Activated naive CD4-positive, alpha-beta T cell treated with anti-CD3 and anti-CD28 coated beads, Interleukin-2, amount 10 ng/mL, durations not matched to agents 7 days and 5 days (primary cell): ENCODE measurements at places on chromosomes 2 and 18.

DNA sequence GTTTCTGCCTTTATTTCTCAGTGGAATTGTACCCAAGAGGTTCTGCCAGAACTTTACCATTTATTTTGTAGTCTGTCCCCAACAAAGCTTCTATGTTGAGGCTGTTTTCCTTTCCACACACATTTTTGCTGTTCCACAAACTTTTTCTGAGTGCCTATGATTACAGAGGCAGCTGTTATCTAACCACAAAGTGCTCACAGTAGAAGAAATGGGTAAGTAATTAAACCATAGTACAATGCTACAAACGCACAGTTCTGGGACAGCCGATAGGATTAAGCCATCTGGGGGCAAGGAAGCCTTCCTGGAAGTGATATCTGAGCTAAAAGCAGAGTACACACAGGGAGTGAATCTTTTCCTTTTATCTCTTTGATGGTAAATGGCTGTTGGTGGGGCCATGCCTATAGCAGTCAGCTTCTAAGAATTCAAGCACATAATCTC lies 3.9 kb upstream of the MGAT4A start:
- H3K27me3 ChIP-seq, result no peaks in the 10 kb centered on the region
- H3K36me3 ChIP-seq, result peaks cover 30% of the 10 kb centered on the region
- H3K4me3 ChIP-seq, result peak overlapping the region; percentile 61
- no peak for DNase-seq

GRCh38 chr2:8638327-8638726 lies 43.5 kb upstream of the ID2 start:
- no peaks in the 10 kb centered on the region for H3K4me1 ChIP-seq
- no peak overlapping the region for H3K27ac ChIP-seq
- H3K27me3 ChIP-seq, result peaks cover 34% of the 10 kb centered on the region
- no peaks in the 10 kb centered on the region for H3K36me3 ChIP-seq
- H3K4me3 ChIP-seq, result no peak overlapping the region
- no peak for DNase-seq

GRCh38 chr2:27170581-27171337 lies 22.0 kb downstream of the TCF23 start:
- no peaks in the 10 kb centered on the region for H3K36me3 ChIP-seq
- no peak overlapping the region for H3K4me3 ChIP-seq
- no peak overlapping the region for H3K27ac ChIP-seq
- peaks cover 35% of the 10 kb centered on the region for H3K27me3 ChIP-seq
- peaks cover 2% of the 10 kb centered on the region for H3K4me1 ChIP-seq

DNA sequence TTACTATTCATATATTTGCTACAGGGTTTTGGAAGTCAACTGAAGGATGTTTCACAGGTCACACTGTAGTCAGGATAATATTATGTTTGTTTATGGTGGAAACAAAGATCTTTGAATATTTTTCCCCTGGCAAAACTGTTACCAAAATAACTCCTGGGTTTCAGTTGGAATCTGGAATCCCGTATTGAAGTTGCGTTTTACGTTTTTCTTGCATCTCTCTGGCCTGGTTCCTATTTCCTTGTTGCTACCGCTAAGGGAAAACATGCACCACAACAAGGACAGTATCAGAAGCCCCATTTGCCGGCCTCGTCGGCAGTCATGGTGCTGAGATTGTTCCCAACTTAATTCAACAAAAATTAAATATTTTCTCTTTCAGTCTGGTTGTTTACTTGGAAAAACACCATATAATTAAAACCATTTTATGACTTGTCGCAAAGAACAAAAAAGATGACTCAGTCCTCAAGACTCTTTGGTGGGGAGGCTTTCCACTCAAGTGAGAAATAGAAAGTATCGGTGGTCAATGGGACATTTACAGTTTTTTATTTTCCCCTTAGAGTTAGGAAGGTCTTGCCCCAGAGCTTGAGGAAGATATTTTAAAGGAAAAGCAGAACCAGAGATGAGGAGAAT lies 42.3 kb downstream of the EN1 start:
- H3K27me3 ChIP-seq, result peaks cover 48% of the 10 kb centered on the region
- no peak for DNase-seq
- H3K4me3 ChIP-seq, result no peak overlapping the region
- H3K36me3 ChIP-seq, result no peaks in the 10 kb centered on the region

DNA sequence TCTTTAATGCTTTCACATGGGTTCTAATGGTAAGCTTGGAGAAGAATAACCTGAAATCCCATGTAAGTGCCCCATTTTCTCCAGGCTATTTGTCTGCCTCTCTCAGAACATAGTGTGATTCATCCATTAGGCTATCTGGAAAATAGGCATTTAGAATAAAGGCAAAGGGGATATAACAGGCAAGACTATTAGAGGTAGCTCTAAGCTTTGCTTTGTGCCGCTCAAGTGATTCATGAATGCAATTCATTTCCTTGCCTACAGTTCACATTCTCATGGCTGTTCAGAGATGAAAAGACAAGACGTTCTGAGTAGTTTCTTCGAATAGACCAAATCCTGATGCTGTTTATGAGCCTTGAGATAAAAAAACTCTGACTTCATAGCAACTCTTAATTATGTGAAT lies 101.7 kb downstream of the ANKRD44 start:
- no peak for DNase-seq
- peaks cover 48% of the 10 kb centered on the region for H3K36me3 ChIP-seq
- H3K27me3 ChIP-seq, result no peaks in the 10 kb centered on the region
- H3K4me1 ChIP-seq, result peaks cover 97% of the 10 kb centered on the region
- peak overlapping the region; percentile 97 for H3K27ac ChIP-seq
- peak overlapping the region; percentile 44 for H3K4me3 ChIP-seq

DNA sequence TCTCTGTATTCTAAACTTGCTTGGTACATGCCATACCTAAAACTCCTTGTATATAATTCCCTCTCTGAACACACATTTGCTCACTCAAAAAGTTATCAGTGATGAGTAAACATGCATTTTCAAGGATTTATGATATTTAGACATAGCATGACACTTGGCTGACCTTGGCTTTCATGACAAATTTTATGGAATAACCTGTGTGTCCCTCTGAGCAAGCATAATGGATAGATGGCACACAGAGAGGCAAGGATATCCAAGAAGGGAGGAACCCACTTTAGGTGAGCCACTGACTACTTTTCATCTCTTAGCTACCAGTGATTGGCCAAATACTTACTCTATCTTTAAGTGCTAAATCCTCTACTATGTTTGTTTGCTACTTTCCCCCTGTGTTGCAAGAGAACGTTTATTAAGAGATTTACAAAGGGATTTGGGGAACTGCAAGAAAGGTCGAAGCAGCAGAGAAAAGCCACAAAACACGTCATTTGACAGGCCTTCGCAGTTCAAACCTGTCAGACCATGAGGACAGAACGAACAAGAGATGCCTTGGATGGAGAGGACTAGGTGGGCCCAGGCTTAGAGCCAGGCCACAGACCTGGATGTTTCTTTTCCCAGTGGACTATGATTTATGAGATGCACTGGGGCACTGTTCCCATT lies 379.9 kb downstream of the NBAS start:
- DNase-seq, result no peak
- no peaks in the 10 kb centered on the region for H3K27me3 ChIP-seq
- peaks cover 31% of the 10 kb centered on the region for H3K4me1 ChIP-seq
- peaks cover 11% of the 10 kb centered on the region for H3K36me3 ChIP-seq

GRCh38 chr18:54774981-54775665 lies 53.2 kb upstream of the RAB27B start:
- peaks cover 5% of the 10 kb centered on the region for H3K27me3 ChIP-seq
- no peaks in the 10 kb centered on the region for H3K36me3 ChIP-seq
- no peak overlapping the region for H3K27ac ChIP-seq
- no peak overlapping the region for H3K4me3 ChIP-seq
- no peak for DNase-seq

DNA sequence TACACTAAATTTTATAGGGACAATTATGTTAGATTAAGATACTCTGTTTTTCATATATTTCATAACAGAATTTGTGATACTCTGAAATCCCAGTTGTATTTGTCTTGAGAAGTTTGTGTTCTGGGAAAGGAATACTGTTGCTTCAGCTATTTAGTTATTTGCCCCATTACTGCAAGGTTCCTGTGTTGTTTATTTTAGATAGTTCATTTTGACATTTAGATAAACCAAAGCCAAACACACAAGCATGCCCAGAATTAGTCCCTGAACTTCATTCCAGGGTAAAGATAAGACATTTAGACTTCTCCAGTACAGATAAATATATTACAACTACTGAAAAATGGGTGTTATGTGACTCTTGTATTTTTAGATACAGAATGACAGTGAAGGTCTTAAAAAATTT lies 74.7 kb downstream of the BMPR2 start:
- DNase-seq, result no peak
- H3K4me3 ChIP-seq, result no peak overlapping the region
- no peaks in the 10 kb centered on the region for H3K4me1 ChIP-seq
- no peak overlapping the region for H3K27ac ChIP-seq

DNA sequence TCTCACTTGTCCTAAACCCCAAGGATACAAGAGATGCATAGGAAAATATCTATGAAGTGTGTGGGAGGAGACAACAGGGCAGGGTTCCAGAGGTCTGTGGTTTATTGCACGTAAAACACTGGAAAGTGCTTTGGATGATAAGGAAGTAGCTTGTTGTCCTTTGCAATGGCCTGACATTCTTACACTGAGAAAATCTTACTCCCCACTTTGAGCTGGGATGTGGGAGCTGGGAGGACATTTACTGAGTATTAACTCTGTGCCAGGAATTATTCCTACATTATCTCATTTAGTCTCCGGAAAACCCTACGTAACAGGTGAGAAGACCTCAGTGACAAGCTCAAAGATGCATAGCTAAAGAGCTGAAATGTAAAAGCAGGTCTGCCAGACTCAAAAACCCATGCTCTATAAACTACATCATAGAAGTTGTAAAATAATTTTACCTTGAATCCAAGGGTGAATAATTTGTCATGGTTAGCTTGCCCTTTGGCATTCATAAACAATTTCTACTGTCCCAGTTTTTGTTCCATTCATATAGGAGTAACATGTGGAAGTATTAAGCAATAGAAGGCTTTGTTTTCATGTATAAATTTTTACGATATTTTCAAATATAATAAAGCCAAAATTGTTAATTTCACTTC lies 9.2 kb upstream of the GALNT3 start:
- peaks cover 4% of the 10 kb centered on the region for H3K27me3 ChIP-seq
- DNase-seq, result no peak
- no peaks in the 10 kb centered on the region for H3K36me3 ChIP-seq
- H3K4me1 ChIP-seq, result no peaks in the 10 kb centered on the region
- H3K4me3 ChIP-seq, result no peak overlapping the region

DNA sequence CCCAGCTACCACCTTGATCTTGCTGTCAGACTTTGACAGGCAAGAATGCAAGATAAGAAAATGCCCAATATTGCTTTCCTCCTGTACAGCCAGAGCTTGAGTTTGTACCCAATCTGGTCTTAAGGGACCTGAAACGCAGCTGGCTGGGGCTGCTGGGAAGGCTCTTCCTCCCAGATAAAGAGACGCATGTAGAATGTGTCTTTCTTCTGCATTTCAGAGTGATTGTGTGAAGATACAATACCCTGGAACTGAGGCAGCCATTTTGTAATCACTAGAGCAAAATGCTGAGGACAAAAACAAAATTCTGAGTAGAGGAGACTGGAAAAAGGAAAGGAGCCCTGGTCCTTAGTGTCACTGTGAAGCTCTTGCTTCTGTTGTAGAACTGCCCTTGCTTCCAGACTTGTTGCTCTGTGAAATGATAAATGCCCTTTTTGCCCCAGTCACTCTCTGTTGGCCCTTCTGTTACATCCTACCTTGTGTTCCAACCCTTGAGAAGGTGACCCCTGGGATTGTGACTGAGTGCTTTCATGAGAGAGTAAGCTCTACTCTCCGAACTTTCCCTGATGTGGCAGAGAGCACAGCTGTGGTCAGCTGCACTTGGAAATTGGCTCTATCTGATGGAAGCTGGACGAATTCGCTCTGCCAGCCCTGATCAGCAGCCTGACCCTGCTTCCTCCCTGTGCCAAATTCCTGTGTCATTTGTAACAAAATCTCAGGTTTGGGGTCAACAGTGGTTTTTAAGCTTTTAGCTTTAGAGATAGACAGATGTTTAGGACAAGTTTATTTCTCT lies 137.4 kb upstream of the RBMS1 start:
- no peaks in the 10 kb centered on the region for H3K4me1 ChIP-seq
- no peak for DNase-seq
- peaks cover 3% of the 10 kb centered on the region for H3K27me3 ChIP-seq

GRCh38 chr2:145321344-145321743 lies 801.4 kb upstream of the ZEB2 start:
- H3K27ac ChIP-seq, result no peak overlapping the region
- peaks cover 3% of the 10 kb centered on the region for H3K27me3 ChIP-seq
- no peak for DNase-seq
- peaks cover 19% of the 10 kb centered on the region for H3K4me1 ChIP-seq

GRCh38 chr2:154952346-154952980 lies 254.0 kb downstream of the KCNJ3 start:
- H3K27ac ChIP-seq, result no peak overlapping the region
- H3K4me3 ChIP-seq, result no peak overlapping the region
- H3K36me3 ChIP-seq, result no peaks in the 10 kb centered on the region
- H3K27me3 ChIP-seq, result no peaks in the 10 kb centered on the region
- H3K4me1 ChIP-seq, result no peaks in the 10 kb centered on the region
- DNase-seq, result no peak

DNA sequence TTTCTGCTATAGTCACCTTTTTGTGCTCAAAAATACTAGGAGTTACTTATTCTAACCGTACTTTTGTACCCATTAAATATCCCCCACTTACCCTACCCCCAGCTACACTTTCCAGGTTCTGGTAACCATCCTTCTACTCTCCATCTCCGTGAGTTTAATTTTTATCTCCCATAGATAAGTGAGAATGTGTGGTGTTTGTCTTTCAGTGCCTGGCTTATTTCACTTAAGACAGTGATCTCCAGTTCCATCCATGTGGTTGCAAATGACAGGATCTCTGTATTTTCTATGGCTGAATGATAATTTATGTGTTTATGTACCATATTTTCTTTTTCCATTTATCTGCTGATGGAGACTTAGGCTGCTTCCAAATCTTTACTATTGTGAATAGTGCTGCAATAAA lies 323.3 kb downstream of the ZNF804A start:
- no peak overlapping the region for H3K27ac ChIP-seq
- no peaks in the 10 kb centered on the region for H3K36me3 ChIP-seq
- no peaks in the 10 kb centered on the region for H3K4me1 ChIP-seq
- H3K27me3 ChIP-seq, result no peaks in the 10 kb centered on the region

- H3K4me1 ChIP-seq, result no peaks in the 10 kb centered on the region
- DNase-seq, result no peak
- no peak overlapping the region for H3K27ac ChIP-seq
- no peaks in the 10 kb centered on the region for H3K36me3 ChIP-seq
- no peaks in the 10 kb centered on the region for H3K27me3 ChIP-seq
- H3K4me3 ChIP-seq, result no peak overlapping the region
Measured at GRCh38 chr2:144445196-144445595, 74.7 kb downstream of the ZEB2 start.

DNA sequence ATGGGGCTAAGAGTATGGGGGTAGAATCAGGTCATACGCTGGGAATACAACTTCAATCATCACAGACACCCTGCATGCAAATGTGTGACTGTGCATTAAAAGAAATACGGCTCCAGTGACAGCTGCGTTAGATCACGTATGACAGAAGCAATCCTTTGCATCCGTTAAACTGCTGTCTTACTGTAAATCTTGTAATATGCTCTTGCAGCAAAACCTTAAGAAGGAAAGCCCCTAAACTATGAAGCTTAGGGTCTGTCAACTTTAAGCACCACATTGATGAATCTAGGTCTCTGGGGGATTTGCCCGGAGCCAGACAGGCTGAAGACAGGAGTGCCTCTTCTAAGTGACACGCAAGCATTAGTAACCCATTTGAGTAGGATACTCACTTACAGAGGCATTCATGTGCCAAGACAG lies 84.7 kb upstream of the EML6 start:
- H3K27ac ChIP-seq, result peak overlapping the region; percentile 46
- H3K4me1 ChIP-seq, result peaks cover 39% of the 10 kb centered on the region
- H3K27me3 ChIP-seq, result no peaks in the 10 kb centered on the region
- peaks cover 78% of the 10 kb centered on the region for H3K36me3 ChIP-seq

GRCh38 chr2:149038442-149039212 lies at the start of gene LYPD6B:
Gene LYPD6B (plus strand): TSS chr2:149038699. CDS start chr2:149130949, 92,250 bp downstream.
- H3K27ac ChIP-seq, result no peak within 1 kb of the TSS
- H3K4me3 ChIP-seq, result peak within 1 kb of the TSS; percentile 18
- no peak for DNase-seq
- H3K36me3 ChIP-seq, result no peaks in the 10 kb centered on the region
- peaks cover 72% of the 10 kb centered on the region for H3K27me3 ChIP-seq
- peaks cover 7% of the 10 kb centered on the region for H3K4me1 ChIP-seq
